ENCODE measurements at places on chromosomes 6 and 20.

DNA sequence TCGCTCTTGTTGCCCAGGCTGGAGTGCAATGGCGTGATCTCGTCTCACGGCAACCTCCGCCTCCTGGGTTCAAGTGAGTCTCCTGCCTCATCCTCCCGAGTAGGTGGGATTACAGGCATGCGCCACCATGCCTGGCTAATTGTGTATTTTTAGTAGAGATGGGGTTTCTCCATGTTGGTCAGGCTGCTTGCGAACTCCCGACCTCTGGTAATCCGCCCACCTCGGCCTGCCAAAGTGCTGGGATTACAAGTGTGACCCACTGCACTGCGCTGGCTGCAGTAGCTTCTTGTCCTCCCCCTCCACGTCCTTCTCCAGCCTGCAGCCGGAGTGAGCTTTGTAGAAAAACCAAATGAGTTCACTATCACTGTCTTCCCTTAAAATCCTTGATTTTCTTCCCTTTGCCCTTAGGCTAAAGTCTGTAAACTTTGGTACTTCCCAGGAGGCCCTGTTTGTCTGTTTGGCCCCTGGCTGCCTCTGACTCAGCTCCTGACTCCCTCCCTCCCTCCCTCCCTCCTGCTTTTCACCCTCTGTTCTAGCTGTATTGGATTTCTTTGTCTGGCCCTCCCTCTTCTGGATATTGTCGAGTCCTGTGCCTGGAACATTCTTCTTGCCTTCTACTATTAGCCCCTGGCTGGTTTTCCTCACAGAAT is 12.9 kb downstream of the PARD6B start:
- DNase-seq: no peak

- no peak for DNase-seq
Observed at GRCh38 chr20:2804852-2805688, 4.6 kb upstream of the CPXM1 start.

GRCh38 chr6:15317934-15318902 is 72.3 kb downstream of the JARID2 start:
- no peak for DNase-seq

DNA sequence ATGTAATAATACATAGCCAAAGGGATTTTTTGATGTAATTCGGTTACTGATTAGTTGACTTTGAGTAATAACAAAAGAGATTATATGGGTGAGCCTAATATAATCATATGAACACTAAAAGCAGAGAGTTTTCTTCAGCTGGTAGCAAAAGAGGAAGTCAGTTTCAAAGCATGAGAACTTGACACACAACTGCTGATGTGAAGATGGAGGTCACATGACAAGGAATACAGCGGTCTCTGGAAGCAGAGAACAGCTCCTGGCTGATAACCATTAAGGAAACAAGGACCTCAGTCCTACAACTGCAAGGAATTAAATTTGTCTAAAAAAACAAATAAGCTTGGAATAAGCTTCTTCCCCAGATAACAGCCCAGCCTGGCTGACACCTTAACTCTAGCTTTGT is 154.5 kb upstream of the PRND start:
- DNase-seq: no peak

GRCh38 chr6:162702446-162702845 is 25.1 kb downstream of the PRKN start:
- DNase-seq: no peak

DNA sequence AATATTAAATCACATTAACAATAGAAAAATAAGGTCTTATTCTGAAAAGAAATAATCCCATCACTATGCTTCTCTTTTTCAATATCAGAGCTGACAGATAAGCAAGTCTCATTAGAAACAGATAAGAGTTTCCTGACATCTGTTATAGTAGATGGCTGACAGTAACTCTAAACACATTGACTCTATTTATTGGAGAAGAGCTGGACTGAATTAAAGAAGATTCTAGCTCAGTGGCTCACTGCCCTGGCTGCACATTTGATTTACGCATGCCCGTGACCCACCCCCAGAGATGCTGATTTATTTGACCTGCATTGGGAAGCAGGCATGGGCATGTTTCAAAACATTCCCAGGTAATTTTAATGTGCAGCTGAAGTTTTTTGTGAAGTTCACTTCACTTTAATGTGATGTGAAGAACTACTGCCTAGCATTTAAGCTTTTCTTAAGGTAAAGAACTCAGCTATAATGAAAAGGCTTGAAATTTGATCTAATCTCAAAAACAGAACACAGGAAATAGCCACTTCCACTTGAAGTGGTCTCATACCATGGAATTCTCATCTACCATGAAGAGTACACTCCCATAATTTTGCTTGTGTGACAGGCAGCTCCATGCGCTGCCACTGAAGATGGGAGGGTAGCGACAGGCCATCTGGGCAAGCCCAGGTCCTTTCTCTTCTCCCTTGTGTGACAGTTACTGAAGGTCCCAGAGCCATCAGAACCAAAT is 162.3 kb downstream of the TPBG start:
- DNase-seq: no peak

DNA sequence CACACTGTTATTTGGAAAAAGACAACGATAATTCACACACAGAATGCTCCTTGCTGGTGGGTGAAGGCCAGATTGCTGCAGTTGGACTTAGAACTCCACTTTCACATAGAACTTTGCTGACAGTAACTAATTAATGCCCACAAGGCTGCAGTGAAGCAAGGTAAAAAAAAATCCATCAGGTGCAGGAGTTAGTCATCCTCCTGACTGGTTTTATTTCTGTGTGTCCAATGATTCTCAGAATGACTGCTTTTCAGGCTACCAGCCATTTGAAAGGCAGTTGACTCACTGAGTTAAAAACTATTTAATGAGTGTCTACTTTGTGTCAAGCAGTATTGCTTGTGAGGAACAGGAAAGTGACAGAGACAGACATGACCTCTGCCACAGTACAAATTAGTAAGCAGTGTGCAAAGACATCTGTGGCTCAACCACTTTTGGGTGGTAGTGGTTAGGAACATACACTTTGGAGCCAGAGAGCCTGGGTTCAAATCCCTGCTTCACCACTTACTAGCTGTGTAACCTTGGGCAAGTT is 41.9 kb downstream of the ELOVL5 start:
- no peak for DNase-seq

- no peak for DNase-seq
Observed at GRCh38 chr20:58994390-58995159, 12.5 kb downstream of the CTSZ start.

DNA sequence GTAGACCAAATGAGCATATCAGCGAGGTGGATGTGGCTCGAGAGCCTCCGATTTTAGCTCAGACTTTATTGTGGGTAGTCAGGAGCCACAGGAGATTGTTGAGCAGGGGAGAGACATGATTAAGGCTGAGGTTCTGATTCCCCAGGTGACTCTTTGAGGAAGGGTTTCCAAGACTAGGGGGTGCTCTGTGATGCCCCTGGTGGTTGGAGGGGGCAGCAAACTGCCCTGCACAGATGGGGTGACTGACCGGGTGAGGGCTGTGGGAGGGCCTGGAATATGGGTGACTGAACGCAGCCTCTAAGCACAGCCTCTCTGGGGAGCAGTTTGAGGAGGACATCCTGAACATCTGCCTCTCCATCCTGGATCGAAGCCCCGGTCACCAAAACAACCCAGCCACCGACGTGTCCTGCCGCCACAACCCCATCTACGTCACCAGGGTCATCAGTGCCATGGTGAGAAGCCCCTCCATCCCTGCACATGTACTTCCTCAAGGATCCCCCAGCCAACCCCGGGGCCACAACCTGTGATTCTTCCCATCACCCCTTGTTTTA is 17.0 kb downstream of the TGM6 start:
- DNase-seq: no peak

DNA sequence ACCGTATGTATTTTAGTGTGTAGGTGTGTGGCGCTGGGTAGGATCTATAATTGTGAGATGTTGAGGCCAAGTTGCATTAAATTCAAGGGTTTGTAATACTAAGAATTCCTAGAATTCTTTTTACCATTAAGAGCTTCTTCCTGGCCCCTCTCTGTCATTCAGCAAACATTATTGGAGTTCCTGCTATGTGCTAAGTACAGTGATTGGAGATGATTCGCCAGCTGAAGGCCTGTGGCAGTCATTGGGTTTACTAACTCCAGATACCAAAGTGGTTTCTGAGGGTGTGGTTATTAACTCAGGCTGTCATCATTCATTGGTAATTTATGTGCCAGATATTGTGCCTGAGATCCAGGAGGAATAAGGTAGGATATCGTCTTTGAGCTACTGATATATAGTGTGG is 167.1 kb downstream of the LAMA2 start:
- no peak for DNase-seq

GRCh38 chr6:14647357-14647756 is 529.8 kb downstream of the CD83 start:
- DNase-seq: no peak

DNA sequence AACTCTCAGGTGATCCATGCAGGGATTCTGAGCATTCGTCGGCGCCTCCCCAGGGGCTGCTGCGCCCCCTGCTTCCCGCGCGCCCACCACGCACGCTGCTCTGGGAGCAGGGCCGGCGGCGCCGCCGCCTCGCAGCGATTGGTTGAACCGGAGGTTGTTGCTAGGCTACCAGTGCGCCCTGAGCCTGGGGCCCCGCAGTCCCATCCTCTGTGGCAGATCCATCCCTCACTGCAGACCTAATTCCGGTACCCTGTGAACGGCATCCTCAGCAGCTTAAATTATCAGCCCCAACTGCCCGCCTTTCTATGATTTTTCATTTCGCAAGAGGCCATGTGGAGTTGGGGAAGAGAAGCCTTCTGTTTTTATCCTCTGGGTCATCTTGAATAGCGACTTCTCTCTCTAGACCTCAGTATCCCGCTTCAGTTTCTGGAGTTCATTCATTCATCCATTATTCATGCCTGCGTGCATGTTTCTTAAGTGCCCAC is 15.4 kb downstream of the PNPLA1 start:
- DNase-seq: no peak

GRCh38 chr20:20022498-20022897 is 5.3 kb downstream of the NAA20 start:
- DNase-seq: no peak

DNA sequence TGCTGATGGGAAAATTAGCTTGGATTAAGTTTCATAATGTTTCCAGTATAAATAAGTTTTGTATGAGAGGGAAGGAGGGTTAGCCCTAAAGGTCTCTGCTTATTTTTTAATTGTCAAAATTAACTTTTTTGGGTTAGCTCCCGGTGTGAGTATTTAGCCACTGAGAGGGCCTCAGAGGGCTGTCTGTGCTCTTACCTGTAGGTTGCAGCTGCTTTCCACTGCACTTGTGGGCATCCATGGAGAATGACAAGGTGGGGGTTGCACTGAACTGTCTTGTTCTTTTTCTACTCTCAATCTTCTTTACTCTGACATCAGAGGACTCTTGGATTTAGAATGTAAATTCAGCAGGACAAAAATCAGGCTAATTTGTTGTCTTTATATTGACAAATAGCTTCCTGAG is 81.4 kb downstream of the CD164 start:
- DNase-seq: no peak

DNA sequence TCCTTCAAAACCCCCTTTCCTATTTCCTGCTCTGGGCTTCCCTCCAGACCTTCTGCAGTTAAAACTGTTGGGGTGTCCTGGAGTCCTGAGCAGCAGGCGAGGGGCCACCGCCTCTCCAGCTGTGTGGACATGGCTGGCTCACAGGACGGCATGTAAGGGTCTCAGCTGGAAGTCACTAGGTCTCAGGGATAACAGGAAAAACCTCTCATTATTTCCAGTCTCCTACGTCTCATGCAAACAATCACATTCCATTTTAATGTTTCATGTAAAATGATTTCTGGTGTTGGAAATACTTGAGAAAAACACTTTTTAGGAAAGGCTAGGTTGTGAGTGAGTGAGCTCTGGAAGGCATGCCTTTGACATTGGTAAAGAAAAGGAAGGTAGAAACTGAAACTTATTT is 158.7 kb downstream of the SCML4 start:
- DNase-seq: no peak

- no peak for DNase-seq
Observed at GRCh38 chr6:39428152-39428551, 105.7 kb upstream of the KCNK16 start.

DNA sequence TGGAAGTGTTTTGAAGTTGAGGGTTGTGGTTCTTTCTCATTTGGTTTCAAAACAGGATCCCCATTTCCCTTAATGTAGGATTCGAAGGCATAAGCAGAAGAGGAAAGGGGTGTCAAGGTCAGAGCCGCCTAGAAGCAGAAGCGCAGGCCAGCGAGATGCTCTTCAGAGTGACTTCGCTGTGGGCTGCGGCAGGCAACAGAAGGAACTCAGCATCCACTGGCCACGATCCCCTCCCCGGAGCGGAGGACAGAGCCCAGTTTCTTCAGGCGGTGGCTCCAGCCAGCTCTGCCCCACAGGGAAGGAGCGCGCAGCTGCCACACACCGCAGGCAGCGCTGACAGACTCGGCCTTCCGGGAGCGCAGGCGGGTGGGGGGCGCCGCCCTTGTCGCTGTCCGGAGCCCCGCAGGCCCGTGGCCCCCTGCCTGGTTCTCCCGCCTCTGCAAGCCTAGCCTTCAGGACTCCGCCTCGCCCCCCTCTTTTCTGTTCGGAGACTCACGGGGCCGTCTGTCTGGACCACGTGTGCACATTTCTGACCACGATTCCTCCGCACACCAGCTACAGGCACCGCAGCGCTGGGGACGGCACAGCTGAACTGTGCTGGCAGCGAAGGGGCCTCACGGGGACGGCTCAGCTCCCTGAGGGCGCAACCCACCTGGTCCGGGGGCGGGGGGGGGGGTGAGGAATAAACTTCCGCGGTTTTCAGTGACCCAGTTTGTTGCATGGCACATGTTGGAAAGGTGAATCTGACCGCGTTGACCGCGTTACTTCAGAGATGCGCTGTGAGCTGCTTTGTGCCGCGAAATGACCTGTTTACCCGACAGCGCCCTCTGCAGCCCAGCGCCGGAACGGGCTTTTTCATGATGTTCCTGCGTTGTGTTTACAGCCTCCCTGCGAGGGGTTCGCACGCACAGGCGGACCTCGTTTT is 26.1 kb downstream of the TTLL2 start:
- DNase-seq: peak; percentile 64

DNA sequence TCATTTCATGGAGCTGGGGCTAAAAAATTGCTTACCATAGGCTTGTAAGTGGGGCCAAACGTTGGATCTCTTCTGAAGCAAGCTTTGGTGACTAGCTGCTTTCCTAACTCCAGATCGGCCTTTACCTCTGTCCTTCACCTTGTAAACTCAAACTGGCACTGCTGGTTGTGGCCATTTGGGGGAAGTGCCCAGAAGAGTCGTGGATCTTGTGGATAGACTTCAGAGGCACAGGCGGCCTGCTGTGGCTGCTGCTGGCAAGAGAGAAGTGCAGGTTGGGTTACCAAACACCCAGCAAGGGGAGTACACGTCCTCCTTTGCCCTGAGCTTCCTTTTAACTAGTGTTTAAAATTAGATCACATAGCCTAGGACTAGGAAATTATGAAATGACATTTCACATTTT is 36.8 kb upstream of the KLHL31 start:
- DNase-seq: no peak

DNA sequence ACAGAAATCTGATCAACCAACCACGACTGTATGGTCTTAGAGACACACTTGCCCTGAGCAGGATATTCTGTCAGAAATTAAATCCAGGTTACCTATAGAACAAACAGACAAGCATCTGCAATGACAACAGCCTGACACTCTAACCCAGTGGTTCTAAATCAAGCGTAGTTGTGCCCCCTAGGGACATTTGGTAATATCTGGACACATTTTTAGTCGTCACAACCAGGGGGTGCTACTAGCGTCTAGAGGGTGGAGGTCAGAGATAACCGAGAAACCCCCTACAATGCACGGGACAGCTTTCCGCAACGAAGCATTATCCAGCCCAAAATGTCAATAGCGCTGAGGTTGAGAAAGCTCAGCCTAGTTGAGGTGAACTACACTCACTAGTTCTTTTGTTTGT is 32.3 kb downstream of the ID4 start:
- no peak for DNase-seq

GRCh38 chr20:5150226-5151076 is 23.6 kb downstream of the CDS2 start:
- DNase-seq: no peak

All from stimulated activated CD4-positive, alpha-beta T cell treated with anti-CD3 and anti-CD28 coated beads, Interleukin-15, amount 100 ng/mL, for 1 hour (primary cell).